ENCODE measurements at places on chromosomes 13 and 19.

DNA sequence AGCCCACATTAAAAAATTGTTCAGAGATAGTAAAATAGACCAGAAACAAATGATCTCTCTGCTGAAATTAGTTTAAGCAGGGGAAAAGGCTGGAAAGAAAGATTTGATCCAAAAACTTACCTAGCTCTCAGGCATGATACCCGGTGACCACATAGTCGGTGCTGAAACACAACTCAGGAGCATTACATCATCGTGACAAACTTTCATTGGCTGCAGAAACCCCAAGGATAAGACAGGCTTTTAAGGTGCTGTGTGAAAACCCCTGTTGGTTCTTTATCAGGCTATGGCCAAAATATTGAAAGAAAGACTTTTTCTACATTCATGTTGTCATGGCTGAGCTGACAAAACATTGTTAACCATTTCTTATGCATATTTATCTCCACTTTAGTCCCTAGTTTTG lies 171.7 kb upstream of the KLF12 start:
- DNase-seq: no peak

DNA sequence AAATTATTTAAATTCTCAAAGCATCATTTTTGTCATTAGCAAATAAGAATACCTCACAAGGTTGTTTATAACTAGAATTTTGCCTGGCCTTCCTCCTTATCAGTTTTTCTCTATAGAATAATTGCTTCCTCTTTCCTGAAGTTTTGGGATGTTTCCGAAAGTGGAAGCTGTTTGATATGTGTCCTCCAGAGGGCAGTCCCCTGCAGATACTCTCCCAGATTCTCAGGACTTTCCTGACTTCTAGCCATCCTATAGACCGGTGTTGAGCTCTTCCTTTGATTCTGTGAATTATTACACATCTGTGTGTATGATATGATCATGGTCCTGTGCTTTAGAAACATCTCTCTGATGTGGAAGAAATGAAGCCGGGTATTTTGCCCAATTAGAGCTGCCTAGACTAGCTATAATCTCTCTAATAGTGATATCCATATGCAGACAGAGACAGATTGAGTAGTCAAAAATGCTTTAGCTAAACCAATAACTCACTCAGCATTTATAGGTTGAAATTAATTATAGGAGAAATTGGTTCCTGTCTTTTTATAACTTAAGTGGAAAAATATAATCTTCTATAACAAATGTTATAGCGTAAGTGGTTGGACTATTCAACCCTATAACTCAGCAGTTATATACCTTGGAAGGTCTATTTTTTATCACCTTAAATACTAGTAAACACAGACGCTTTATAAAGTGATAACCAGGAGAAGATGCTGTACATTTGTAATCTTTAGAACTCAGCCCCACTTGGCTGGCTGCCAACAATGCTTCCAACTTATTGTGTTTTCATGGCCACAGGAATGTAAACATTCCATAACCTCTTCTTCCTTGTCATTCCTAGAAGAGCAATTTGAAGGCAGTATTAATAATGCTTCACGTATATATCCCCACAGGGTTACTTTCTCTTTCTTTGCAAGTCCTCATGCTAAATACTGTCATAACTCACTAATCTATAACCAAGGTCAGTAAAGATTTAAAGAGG lies 201.0 kb upstream of the RXFP2 start:
- DNase-seq: no peak

GRCh38 chr13:113540523-113540922 lies 44.0 kb upstream of the TFDP1 start:
- no peak for DNase-seq

DNA sequence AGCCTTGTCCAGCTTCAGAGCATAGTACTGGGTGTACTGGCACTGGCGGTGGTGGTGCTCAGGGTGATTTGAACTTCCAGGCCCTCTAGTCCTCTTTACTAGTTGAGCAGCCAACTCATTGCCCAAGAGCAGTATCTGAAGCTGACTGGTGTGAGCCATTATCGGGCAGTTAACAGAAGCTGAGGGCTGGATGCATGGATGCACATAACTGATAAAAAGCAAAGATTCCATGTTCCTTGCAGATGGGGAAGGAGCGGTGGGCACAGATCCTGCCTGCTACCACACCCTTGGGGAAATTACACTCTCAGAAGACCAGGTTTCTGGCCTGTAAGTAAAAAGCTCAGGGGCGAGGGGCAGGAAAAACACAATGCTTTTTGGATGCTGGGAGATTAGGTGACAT lies 499.4 kb upstream of the ARGLU1 start:
- no peak for DNase-seq

- DNase-seq: peak; percentile 85
Observed at GRCh38 chr19:35115177-35115951, at the start of gene FXYD3. Gene FXYD3, plus strand, starts transcription at chr19:35115823. Its CDS starts 3,554 bp downstream, at chr19:35119377.

DNA sequence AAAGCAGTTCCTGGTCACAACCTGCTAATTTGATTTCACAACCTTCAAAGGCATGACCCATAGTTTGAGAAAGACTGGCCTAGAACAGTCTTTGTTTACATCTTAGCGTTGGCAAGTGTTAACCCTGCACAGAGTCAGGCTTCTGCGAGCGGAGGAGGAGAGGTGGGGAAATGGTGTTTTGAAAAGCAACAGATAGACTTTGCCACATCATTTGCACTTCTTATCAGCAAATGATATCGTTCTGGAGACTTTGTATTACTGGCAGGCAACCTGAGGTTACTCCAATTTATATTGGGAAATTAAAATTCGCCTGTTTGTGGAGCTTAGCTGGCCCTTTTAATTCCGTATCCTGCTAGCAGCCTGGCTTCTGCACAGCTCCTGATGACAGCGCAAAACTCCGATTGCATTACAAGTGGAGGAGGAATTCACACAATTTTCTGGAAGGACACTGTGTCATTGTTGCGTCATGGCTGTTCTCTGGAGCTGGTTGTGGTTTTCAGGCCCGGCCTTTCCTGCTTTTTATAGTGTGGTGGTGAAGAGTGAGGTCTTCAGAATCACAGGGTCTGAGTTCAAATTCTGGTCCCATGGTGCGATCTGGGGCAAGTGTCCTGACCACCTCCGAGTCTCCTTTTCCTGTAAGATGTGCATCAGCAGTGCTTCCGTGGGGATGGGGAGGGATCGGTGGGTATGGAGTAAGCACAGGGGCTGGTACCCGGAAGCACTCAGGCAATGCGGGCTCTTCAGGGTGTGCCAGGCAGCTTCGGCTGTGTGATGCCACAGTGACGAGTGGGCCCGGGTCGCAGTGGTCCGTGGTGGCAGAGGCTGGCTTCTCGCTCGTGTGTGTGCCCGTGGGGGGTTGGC lies 49.1 kb upstream of the EHD2 start:
- DNase-seq: peak; percentile 85

GRCh38 chr19:18738961-18739690 lies 52.0 kb downstream of the COMP start:
- DNase-seq: no peak

DNA sequence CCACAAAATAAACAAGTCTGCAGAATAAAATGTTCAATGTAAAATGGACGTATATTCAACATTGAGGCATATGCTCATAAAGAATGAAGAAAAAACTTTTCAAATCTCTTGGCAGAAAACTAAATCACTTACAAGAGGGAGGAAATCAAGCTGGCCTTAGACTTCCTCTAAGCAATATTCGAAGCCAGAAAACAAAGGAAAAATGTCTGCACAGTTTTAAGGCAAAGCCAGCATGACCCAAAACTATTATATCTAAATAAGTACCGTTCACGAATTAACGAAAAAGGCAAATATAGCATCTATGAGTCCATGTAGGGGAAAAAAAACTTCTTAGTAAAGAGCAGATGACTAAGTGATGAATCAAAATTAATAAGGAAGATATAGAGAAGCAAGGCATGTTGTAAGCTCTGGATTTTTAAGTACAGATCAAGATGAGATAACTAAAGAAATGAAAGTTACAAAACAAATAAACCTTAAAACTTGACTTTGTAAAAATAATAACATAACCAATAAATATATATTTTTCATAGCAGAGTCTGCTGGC lies 101.3 kb downstream of the KCNRG start:
- DNase-seq: no peak

- DNase-seq: no peak
Observed at GRCh38 chr13:109655206-109655600, 131.2 kb downstream of the IRS2 start.

DNA sequence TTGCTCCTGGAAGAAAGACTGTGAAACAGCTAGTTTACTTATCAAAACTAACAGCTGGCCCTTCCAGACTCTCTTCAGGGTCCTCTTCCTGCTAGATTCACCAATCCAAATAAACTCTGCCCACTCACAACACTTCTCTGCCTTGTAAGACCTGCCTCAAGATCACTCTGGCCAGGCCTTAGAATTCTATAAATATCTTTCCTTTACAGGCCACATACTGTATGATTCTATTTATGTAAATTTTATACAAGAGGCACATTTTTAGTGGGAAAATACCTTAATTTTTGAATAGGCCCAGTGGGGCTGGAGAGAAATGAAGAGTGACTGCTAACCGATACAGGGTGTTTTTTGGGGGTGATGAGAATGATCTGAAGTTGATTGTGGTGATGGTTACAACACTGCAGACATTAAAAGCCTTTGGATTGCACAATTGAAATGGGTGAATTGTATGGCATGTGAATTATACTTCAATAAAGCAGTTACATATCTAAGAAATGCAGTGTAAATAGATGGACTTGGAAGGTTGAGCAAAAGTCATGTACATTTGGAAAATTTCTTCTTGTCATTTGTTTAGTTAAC lies 141.8 kb downstream of the GPC5 start:
- no peak for DNase-seq

DNA sequence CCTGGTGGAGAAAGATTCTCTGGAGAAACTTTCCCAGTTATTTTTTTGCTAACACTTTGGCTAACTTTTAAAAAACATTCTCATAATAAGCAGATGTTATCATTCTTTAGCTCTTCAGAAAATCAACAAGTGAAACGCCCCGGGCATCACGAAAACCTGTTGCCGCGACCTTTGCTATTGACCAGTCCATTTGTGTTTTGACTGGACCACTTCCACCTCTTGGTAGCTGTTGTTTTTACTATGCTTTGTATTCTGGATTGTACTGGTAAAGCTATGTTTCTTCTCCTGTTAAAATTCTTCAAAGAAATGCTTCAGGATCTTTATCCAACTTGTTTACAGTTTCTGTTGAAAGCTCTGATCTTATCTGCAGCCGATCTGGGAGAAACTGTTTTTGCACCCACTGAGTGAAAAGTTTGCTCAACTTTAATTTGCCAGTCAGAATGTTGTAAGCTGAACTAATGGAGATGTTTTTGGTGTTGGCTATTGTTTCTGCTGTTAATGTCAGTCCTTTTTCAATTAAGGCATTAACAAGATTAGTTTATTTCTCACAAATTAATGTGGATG lies 23.3 kb downstream of the UFM1 start:
- DNase-seq: no peak

- no peak for DNase-seq
Observed at GRCh38 chr19:53160350-53160749, 1.5 kb upstream of the ZNF347 start.

- no peak for DNase-seq
Observed at GRCh38 chr19:34649886-34650543, 26.9 kb downstream of the SCGB2B2 start.

DNA sequence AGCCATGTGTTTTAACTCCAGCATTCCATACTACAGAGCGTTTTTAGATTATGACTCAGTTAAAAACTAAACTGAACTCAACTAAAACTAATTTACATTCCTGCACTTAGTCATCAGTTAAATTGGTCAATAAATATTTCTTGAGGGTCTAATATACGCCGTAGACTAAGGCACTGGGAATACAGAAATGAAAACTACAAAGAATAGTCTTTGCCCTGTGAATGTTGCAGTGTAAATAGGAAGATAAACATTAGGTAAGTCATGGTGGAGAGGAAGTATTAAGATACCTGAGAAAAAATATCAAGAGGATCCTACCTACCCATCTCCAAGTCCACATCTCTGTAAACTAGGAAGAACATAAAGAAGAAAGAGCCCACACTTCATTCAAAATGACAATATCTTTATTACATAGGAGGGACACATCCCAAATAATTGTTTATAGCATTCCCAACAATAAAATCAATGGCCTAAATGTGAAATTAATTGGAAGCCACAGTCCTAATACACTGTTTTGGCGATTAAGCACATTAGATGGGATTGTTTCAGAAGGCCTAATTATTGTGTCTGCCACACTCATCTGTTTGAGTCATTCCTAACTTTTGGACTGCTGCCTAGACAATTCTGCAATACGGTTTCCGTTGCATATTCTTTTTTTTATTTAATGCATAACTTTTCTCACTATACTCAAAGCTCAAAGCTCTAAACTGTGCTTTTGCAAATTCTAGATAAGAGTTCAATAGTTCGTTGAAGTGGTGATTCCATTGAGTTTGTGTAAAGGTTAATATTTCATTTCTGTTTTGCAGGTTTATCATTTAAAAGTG lies 52.9 kb downstream of the MBNL2 start:
- no peak for DNase-seq

DNA sequence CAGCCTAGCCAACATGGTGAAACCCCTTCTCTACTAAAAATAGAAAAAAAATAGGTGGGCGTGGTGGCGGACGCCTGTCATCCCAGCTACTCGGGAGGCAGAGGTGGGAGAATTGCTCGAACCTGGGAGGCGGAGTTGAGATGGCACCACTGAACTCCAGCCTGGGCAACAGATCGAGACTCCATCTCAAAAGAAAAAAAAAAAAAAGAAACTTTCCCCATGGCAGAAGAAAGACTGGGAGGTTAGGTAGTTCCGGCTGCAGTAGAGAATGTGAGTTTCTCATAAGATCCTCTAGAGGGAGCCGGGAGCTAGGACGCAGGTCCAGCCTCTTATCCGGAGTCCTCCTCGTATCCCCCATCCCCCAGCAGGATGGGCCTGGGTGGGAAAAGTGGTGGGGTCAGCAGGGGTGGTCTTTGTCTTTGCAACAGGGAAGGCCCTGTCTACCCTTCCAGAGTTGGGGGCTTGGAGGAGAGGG lies 13.2 kb upstream of the CREB3L3 start:
- DNase-seq: no peak

DNA sequence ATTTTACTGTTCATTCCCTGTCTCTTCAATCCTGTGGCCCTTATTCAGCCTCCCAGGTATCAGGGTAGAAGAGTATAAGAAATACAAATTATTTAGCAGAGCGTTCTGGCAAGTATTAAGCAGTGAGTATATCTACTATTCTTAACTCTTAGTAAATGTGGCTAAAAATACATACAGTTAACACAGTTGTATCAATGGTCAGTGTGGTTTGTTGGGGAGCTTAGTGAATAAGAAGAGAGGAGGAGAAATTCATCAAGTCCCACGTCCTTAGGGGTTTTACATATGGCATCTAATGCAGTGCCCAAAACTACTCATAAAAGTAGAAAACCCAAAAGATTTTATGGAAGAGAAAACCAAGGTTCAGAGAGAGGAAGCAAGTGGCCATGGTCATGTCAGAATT lies 691.0 kb upstream of the SGCG start:
- no peak for DNase-seq

- DNase-seq: no peak
Observed at GRCh38 chr19:46189971-46190888, 39.3 kb upstream of the IGFL1 start.

DNA sequence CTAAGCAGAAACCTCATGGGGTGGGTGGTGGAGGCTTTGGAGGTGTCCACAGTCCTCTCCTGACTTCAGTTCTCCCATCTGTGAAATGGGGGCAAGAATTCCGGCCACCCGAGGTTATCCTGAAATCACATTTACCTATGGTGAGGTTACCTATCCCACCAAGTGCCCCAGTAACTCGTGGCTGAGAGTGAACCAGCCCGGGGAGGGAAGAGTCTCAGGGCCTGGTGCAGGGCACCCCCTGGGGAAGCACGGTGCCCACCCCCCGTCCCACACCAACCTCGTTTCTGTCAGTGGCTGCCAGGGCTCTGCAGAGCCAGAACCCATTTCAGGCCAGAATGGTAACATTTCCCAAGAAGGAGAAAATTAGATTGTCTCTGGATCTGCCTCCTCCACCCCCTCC lies 83.7 kb upstream of the VSTM2B start:
- no peak for DNase-seq

GRCh38 chr19:13093407-13094105 lies 9.1 kb downstream of the LYL1 start:
- DNase-seq: peak; percentile 69

All from anterior cingulate cortex (tissue), 58 donors.